ENCODE measurements at places on chromosomes 5 and 9.

DNA sequence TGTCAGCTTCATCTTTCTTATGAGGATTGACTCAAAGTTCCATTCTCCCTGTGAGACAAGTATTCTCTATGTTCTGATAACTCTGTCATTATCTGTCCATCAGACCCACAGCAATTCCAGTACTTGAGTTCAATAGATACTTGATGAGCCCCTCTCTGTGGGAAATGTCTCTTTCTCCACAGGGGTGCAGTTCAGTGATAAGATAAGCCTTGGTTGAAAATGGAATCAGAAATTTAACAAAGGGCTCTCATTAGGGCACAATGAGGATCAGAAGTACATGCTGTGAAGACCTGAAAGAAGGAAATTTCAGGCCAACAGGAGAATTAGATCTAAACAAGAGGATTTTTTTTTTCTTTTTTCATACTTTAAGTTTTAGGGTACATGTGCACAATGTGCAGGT lies 737.3 kb downstream of the MTRR start:
- DNase-seq: no peak

DNA sequence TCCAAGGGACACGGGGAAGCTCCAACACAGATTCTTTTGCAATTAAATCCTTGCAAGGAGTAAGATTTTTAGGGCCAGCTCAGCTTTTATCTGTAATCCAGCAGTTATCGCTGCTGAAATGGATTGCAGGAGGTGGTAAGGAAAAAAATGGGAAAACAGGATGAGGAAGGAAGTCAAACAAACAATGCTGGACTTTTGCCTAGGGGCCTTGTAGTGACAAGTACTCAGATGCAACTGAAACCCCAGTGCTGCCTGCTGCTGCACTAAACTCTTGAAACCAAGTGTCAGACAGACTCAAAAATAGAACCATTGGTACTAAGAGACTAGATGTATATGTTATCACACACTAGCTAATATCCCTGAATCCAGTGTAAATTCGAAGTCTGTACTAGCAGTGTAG lies 309.2 kb downstream of the CTNND2 start:
- no peak for DNase-seq

DNA sequence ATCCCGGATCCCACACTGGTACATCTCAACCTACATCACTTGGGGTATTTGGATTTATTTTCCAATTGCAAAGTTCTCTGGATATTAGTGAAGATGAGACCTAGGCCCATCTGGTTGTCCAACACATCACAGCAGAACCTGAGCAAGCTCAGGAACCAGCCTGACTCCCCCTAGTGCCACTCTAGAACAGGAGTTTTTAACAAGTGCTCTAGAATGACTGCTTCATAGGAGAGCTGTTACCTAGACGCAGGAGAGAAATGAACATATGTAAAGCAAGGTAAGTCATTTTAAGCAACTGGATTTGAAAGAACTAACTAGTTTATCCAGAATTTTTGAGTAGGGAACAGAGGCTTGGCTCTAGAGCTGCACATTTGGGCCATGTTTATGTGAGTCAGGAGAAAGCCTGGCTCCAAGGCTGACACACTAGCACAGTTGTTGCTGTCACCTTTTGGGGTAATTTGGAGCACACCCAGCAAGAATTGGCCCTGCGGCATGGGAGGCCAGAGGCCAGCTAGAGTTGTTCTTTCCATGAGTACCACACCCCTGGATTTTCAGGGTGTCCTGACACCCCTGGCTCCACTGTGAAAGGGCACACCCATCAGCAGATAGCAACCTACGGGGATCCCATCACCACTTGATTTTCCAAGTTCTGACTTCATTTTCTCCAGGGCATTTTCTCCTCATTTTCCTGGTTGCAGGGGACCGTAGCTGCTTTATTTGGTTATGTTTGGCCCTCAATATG lies 110.9 kb upstream of the LPAR1 start:
- DNase-seq: no peak

GRCh38 chr5:17089690-17090089 lies 127.7 kb upstream of the BASP1 start:
- no peak for DNase-seq

GRCh38 chr5:81708889-81709288 lies 42.0 kb downstream of the SSBP2 start:
- no peak for DNase-seq

- DNase-seq: no peak
These were observed 20.6 kb downstream of the GGTA1 start for GRCh38 chr9:121478816-121479676.

- no peak for DNase-seq
These were observed 516 bp upstream of the DMRT2 start for GRCh38 chr9:1049641-1050040.

- no peak for DNase-seq
These were observed 118.3 kb downstream of the NR6A1 start for GRCh38 chr9:124652615-124653393.

GRCh38 chr5:55620766-55621160 lies 86.0 kb upstream of the PLPP1 start:
- DNase-seq: no peak

- DNase-seq: no peak
These were observed 37.8 kb upstream of the CRB2 start for GRCh38 chr9:123318202-123318601.

GRCh38 chr9:123389070-123389469 lies 33.1 kb downstream of the CRB2 start:
- DNase-seq: no peak

DNA sequence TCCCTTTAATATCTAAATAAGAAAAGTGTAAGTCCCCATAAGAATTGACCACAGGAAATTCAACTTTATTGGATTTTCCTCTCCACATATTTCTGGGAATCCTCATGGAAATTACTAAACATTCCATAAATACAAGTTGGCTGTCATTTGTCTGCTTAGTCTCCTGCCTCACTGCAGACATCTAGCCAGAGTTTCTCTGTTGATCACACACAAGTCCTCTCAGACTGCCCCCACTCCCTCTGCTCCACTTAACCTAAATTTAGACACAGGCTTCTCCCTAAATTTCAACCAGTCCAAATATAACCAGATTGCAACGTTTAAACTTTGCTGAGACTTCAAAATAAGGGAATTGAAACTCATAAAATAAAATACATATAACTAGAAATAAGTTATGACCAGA lies 982.1 kb downstream of the DTWD2 start:
- no peak for DNase-seq

GRCh38 chr9:69572611-69573010 lies 99.6 kb downstream of the APBA1 start:
- DNase-seq: no peak

- DNase-seq: no peak
These were observed 23.3 kb downstream of the SPRY4 start for GRCh38 chr5:142301540-142301939.

GRCh38 chr5:170223906-170224305 lies 8.9 kb upstream of the C5orf58 start:
- no peak for DNase-seq

- DNase-seq: no peak
These were observed 37.7 kb upstream of the PSD2 start for GRCh38 chr5:139757727-139758509.

DNA sequence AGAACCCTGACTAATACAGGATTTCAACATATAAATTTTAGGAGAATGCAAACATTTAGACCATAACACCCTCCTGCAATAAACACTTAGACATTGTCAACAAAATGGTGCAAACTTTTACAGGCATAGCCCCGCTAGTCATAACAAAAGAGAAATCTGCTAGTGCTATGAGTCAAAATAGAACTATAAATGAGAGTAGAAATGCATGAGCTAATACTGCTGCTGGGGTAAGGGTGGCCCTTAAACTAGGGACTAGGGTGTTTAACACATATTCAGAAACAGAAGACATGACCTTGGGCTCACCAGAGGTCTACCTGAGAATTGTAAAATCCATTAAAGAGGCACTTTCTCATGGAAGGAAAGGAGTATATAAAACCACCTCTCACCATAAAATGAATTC lies 131.6 kb downstream of the TLR4 start:
- DNase-seq: no peak

DNA sequence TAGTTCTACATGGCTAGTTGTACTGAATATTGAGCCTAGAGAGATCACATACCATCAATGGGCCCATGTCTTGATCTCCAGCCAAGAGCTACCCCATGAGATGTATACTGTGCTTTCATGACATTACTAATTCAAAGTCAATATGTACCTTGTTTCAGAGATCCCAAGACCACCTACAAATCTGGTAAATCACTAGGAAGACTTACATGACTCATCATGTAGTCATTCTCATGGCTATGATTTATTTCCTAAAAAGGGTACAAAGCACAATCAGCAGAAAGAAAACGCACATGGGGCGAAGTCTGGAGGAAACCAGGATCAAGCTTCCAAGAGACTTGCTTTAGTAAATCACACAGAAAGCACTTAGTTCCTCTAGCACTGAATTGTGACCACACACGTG lies 103.0 kb downstream of the PCSK5 start:
- no peak for DNase-seq

DNA sequence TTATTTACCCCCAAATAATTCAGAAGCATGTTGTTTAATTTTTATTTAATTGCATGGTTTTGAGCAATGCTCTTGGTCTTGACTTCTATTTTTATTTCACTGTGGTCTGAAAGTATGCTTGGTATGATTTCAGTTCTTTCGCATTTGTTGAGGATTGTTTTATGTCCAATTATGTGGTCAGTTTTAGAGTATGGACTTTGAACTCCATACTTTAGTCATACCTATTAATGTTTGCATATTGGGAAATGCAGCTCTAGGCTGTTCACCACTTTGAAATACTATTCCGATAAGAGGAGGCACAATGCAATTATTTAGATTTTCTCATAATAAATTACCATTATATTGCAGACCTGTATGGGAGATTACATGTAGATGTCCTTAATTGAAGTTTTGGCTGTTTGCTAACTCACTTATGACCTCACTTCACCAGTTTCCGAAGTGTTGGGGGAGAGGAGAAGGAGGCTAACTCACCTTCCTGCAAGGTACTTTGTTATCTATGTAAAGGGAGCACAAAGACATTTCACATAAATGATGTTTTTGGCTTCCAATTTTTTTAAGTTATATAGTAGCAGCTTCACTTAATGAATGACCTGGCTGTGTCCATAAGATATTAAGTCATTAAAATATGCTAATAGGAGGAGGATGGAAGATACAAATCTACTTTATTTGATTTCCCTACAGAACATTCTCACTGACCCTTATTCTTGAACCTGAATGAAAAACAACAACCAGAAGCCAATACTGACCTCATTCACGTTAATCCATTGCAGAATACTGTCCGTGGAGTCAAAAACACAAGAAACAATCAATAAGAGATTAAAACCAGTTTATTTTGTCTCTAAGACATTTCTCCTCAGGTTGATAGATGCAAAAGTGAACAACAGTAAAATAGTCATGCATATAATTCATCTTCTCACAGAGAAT lies 970.3 kb upstream of the ARRDC3 start:
- DNase-seq: no peak

GRCh38 chr5:54581831-54582548 lies 64.4 kb downstream of the SNX18 start:
- DNase-seq: no peak

- no peak for DNase-seq
These were observed 312.5 kb downstream of the PSAT1 start for GRCh38 chr9:78609450-78609849.

- peak; percentile 36 for DNase-seq
These were observed 162.7 kb downstream of the C9orf50 start for GRCh38 chr9:129458155-129458661.

- no peak for DNase-seq
These were observed 1.6 kb upstream of the SPZ1 start for GRCh38 chr5:80318212-80318611.

- no peak for DNase-seq
These were observed 83.2 kb upstream of the TAS2R1 start for GRCh38 chr5:9713356-9713755.

DNA sequence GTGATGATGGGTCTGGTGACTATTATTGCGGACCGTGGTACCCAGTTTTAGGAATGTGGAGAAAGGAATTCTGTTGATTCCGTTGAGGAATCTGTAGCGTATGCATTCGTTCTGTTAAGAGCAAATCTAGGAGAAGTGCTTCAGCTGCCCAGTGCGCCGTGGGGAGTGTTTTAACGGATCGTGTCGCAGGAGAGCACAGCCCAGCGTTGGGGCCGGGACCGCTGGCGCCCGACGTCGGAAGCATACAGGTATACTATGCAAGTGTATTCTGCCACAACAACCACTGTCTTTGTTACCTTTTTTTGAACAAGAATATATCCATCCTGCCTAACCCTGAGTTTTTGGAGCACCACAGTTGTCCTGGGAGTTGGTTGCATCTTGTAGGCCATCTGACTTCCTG lies 42.7 kb downstream of the TENT4A start:
- DNase-seq: no peak

DNA sequence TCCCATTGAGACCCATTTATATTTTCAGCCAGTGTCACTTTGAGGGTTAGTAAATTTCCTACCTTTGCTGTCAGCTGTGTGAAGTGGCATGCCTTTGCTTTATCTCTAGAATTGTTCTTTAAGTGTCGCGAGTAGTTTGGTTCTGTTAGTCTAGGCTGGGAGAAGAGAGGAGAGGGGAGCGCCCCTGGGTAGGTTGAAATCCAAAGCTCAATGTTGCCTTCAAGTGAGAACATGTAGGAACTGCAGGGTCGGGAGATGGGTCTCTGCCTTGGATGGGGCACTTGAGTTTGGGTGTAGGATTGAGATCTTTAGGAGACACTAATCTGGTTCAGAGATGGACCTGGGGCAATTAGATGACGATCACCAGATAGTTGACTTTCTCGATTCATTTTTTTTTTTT lies 46.3 kb downstream of the STC2 start:
- no peak for DNase-seq

GRCh38 chr5:32304622-32305021 lies 8.1 kb downstream of the MTMR12 start:
- no peak for DNase-seq

DNA sequence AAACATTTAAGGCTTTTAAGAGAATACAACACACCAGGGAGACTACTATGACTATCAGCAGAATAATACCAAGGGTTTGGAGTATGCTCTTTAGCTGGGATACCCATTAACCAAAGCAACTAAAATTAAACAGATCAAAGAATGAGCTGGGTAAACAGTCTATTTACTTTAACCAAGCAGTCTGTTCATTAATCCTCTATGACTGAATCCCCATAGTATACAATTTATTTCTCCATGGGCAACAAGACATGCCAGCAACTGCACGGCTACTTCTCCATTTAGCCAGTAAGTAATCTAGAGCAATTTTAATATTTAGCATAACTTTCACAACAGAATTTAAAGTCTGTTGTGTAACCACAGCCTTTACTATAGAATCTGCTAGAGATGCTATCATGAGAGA lies 77.6 kb downstream of the CDO1 start:
- no peak for DNase-seq

- no peak for DNase-seq
These were observed 31.6 kb downstream of the C9orf40 start for GRCh38 chr9:74920944-74921626.

- no peak for DNase-seq
These were observed 40.9 kb upstream of the IDNK start for GRCh38 chr9:83582029-83582428.

DNA sequence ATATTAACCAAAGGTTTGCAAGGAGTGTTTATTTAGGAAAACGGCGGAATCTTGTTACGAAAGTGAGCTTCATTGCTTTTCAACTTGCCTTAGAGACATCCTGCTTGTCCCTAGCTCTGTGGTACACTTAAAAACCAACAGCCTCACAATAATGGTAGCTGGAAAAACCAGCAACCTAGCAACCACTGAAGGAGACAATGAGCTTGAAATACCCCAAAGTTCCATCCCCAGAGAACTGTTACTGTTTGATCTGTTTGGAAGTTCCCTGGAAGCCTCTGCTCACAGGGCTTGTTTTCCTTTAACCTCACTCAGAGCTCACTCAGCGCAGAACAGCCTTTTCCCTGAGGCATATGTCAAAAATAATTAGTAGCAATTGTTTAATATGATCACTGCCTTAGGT lies 43.2 kb downstream of the SH3TC2 start:
- DNase-seq: no peak

All from hypothalamus (tissue), 51 donors.